ENCODE measurements at places on chromosomes 6 and 20. TPM values are rescaled to one million over a fixed set of nuclear protein-coding genes. Genes with fewer than 3 reads are reported as not detected.

CTAGE9 gene
- polyA plus RNA-seq: not detected

MRAP2 gene
- polyA plus RNA-seq: 0.79 TPM

BTN1A1 gene
- polyA plus RNA-seq: not detected

GRM4 gene
- polyA plus RNA-seq: not detected

ADTRP gene
- polyA plus RNA-seq: 0.35 TPM

BMP2 gene
- 1.7 TPM for polyA plus RNA-seq

SLC12A5 gene
- polyA plus RNA-seq: 0.77 TPM

RNF182 gene
- polyA plus RNA-seq: 0.08 TPM

TINAG gene
- polyA plus RNA-seq: not detected

MAP7 gene
- 15.1 TPM for polyA plus RNA-seq

KIF25 gene
- polyA plus RNA-seq: 0.10 TPM

FAM50B gene
- 2.4 TPM for polyA plus RNA-seq

FNDC11 gene
- polyA plus RNA-seq: 0.26 TPM

SALL4 gene
- 0.14 TPM for polyA plus RNA-seq

BNIP5 gene
- polyA plus RNA-seq: not detected

DUSP15 gene
- 0.55 TPM for polyA plus RNA-seq

CLPSL1 gene
- not detected for polyA plus RNA-seq

FOXC1 gene
- 1.5 TPM for polyA plus RNA-seq
